Activated naive CD8-positive, alpha-beta T cell treated with anti-CD3 and anti-CD28 coated beads for 36 hours (primary cell): ENCODE measurements at places on chromosomes 3 and 15.

DNA sequence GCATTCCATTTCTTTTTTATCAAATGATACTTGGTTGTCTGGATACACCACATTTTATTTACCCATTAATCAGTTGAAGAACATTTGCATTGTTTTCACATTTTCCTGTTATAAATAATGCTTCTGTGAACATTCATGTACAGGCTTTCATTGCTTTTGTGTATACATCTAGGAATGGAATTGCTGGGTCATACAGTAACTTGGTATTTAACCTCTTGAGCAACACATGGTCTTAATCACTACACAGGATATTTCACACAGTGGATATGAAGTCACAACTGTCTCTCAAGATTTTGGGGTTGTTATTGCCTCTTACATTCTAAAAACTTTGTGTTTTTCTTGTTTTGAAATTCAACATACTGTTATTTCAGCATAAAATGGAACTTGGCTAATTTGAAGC, 48.2 kb downstream of the C3orf85 start:
- no peak for DNase-seq

- DNase-seq, result no peak
Measured at GRCh38 chr3:187112934-187113793, 26.1 kb downstream of the RPL39L start.

GRCh38 chr3:61333192-61333961, 82.1 kb upstream of the FHIT start:
- DNase-seq, result no peak

GRCh38 chr15:38260077-38260476, 7.4 kb downstream of the SPRED1 start:
- DNase-seq, result no peak

- DNase-seq, result no peak
Measured at GRCh38 chr3:191628571-191628970, 167.6 kb downstream of the PYDC2 start.

GRCh38 chr15:81292523-81293001, 31.4 kb downstream of the STARD5 start:
- peak; percentile 70 for DNase-seq

DNA sequence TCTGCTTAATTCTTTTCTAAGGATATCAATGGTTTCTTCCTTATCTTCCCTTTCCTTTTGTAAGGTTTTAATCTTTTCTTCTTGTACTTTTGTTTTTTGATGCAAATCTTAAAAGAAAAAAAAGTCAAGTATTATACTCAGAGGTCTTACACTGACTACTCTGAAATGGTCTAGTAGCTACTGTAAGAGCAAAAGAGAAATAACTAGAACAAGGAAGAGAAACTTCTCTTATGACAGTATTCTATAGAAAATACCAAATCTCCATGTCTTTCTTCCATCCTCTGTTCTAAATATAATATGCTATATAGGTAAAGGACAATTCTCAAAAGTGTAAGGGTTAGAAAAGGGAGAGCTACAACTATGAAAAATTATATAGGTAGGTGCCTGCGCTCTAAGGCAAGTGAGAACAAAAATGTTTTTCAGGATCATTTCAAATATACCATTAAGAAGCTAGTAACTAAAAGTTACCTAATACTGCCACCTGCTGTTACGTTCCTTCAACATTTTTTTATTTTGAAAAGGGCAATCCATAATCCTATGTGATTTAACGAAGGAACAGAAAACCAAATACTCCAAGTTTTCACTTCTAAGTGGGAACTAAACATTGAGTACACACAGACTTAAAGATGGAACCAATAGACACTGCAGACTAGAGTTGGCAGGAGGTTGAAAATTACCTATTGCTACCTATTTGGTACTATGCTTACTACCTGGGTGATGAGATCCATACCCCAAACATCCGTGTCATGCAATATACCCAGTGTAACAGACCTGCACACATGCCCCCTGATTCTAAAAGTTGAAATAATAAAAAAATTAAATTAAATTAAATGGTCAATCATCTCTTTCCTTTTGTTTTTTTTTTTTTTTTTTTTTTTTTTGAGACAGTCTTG, 36.7 kb downstream of the CIP2A start:
- no peak for DNase-seq

GRCh38 chr3:173733029-173733652, 335.6 kb downstream of the NLGN1 start:
- no peak for DNase-seq

DNA sequence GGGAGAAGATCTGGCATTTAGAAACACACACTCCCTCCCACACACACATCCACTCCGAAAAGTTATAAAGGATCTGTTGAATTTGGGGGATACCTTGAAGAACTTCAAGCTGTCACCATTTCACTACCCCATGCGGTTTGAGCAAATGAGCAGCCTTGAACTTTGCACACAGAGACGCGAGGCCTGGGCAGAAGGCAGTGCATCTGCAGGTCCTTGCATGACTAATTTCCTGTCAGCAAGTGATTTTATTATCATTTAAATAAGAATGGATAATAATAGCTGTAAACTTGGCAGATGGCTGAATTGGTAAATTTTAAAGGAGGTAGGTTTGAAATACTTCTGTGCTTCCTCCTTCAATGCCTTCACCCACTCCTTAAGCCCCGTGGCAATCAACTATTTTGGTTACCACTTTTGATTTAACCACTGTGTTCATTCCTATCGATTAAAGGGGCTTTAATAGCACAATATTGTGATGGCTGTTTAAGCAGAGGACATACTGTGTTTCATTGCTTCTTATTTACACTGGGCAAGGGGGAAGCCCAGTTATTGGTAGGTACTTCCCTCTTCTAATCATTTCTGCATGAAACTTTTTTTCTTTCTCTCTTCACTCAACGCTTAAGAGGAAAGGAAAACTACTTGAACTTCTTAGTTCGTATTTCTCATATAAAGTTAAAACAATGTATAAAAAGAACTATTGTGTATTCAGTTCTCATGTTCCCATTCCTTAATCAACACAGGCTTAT, 108.1 kb downstream of the ROBO2 start:
- no peak for DNase-seq

- DNase-seq, result no peak
Measured at GRCh38 chr3:71881732-71882131, 96.8 kb upstream of the PROK2 start.

DNA sequence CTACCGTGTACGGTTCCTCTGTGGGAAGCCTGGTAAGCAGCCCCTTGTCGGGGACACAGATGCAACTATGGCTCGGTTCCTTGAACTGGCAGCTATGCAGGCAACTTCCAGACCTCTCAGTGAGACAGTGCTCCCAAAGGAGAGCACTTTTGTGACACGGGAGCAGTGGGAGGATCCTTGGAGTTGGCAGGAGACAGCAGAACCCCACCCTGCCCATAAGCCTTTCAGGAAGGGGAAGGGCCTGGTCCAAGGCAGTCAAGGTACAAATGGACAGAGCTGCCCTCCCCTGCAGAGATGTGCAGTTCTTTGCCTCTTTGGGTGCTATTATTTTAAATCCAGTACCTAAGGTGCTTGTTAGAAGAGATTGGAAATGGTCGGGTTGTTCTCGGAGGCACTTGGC, 94.5 kb downstream of the MESD start:
- no peak for DNase-seq

GRCh38 chr15:51121118-51121517, 26.4 kb upstream of the TNFAIP8L3 start:
- peak; percentile 6 for DNase-seq

GRCh38 chr15:59273234-59273633, 66.6 kb downstream of the LDHAL6B start:
- no peak for DNase-seq

DNA sequence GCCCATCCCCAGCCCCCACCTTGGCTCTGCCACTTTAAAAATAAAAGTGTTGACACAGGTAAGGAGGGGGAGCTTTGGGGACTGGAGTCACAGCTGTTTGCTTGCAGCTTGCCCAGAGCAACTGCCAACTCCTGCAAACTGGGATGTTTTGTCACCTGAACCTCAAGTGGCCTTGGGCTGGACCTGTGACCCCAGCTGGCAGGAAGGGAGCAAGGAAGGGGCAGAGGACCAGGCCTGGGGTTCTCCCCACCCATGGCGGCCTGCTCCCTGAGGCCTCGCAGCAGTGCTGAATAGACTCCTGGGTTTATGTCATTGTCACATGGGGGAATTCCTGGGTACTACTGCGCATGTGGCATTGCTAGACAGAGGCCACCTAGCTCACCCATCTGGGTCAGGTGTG, 246.9 kb upstream of the TLE3 start:
- DNase-seq, result no peak

DNA sequence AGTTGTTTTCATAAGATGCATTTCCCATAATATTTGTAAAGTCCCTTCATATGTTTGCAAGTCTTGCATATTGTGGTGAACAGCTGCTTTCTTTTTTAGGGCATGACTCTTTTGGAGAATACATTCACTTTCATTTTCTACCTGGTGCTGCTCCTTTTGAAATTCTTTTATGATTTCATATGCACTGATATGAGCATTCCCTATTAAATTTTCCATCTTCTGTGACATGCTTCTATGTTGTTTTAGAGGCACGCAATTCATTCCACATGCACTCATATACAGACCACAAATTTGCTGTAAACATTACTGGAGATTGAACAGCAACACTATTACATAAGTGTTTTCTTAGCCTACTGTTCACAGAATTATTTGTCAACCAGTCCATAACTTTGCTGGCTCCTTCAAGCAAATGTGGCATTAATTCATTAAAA, 92.8 kb upstream of the TNFSF10 start:
- no peak for DNase-seq

GRCh38 chr3:49727924-49728361, 4.2 kb upstream of the GMPPB start:
- DNase-seq, result no peak

GRCh38 chr3:128488991-128489673, 3.9 kb downstream of the GATA2 start:
- peak; percentile 47 for DNase-seq

- no peak for DNase-seq
Measured at GRCh38 chr3:134597390-134597970, 53.3 kb downstream of the KY start.

DNA sequence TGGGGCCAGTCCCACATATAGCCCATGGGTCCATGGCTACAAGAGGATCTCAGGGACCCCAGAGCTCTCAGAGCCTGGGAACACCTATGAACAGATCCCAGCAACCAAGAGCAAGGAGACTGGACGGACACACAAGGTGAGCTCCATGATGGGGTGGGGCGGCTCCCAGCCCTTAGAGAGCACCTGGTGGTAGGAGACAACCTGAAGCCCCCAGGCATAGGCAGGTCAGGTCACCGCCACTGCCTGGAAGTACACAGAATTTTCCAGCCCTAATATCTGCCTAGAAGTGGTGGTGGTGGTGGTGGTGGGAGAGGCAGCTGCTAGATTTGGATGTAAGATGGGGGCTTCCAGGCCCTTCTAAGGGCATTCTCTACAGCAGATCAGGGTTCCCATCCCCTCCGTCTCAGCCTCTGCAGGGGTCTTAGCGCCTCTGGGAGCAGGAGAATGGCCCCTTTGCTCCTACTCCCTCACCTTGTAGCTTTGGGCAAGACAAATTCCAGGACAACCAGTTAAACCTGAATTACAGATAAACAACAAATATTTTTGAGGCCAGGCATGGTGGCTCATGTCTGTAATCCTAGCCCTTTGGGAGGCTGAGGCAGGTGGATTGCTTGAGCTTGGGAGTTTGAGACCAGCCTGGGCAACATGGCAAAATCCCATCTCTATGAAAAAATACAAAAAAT, 9.2 kb downstream of the SH2D7 start:
- DNase-seq, result no peak

DNA sequence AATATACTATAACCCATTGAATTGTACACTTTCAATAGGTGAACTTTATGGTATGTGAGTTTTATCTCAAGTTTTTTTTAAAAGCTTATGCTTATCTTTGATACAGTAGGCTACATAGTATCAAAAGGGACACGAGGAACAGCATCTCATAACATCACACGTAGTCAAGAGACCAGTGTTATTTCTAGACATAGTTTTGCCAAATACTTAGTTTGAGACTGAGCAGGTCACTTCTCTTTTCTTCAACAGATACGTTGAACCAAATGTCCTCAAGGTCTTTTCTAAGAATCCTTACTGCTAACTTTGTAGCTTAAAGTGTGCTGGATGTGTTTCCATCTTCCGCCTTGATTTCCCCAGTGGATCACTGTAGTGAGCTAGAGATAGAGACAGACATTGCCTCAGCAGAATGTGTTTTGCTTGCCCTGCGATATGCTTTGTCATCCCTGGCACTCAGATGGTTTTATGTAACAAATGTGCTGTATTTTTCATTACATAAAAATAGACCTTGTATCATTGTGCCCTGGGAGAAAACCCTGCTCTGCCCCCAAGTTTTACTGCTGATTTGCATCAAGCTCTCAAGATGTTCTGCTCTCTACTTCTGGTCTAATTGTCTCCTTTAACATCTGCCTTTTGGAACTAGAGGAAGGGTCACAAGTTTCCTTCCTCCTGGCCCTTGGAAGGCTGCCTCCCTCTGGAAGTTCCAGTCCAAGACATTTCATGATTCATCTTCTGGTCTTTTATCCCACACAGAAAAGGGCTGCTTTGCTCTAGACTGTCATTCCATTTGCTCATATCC, 426.4 kb upstream of the RGMA start:
- no peak for DNase-seq

GRCh38 chr15:53836618-53837017, 77.2 kb upstream of the WDR72 start:
- no peak for DNase-seq

DNA sequence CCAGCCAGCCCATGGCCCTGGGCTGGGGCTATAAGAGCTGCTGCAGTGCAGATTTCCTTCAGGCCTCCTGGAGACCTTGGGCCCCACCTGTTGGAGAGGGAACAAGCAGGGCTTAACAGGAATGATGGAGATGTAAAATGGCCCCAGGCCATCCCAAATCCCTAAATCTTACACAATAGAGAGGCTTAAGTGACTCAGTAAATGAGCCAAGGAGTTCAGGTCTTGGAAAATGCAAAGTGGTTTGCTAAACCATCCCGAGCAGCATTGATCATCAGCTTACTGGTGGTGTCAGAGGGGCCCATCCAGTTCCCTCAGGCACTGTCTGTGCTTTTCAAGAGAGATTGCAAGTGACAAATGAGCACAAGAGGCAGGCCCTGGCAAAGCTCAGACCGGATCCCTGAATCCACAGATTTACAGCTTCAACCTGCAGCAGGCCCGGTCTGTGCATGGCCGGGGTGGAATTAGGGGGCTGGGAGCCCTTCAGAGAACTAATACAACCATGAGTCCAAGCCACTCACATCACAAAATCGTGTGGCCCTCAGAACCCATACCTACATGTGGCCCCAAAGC, 325.4 kb downstream of the UACA start:
- no peak for DNase-seq
